Midbrain (tissue), 1 donor: ENCODE measurements at places on chromosomes 7 and 10.

- DNase-seq, result no peak
Measured at GRCh38 chr7:91185771-91186170, 78.5 kb upstream of the FZD1 start.

- no peak for DNase-seq
Measured at GRCh38 chr7:112481833-112482670, 1.3 kb downstream of the LSMEM1 start.

GRCh38 chr7:123972831-123973230 lies 47.8 kb downstream of the SPAM1 start:
- no peak for DNase-seq

GRCh38 chr7:123748171-123748733 lies 551 bp downstream of the WASL start:
- DNase-seq, result no peak

- no peak for DNase-seq
Measured at GRCh38 chr7:130344271-130344866, at the start of gene CPA5. CPA5 (plus strand) TSS chr7:130344816; CDS start chr7:130346486, 1,670 bp downstream.
